HCT116 (cell line): ENCODE measurements at places on chromosomes 7 and 10.

DNA sequence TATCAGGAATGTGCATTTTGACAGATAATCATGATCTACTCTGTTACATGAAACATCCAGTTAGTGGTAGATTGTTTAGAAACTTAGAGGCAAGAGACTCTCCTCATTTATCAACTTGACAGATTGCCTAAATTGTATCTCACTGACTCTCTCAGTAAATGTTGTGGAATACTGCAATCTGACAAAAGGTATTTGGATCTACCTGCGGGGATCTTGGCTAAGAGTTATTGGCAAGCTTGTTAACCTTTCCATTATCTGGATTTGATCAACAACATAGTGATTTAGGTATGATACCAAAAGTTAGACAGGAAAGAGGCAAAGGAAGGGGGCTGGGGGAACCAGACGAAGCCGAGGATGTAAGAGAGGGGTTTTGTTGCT, 2.0 kb downstream of the VSTM2A start:
- no peak for DNase-seq

- no peak for DNase-seq
Observed at GRCh38 chr7:74074770-74075169, 8.8 kb upstream of the LIMK1 start.

GRCh38 chr7:151809864-151810170, 67.1 kb downstream of the PRKAG2 start:
- no peak for DNase-seq

- DNase-seq = no peak
Observed at GRCh38 chr7:126953461-126953860, 299.3 kb downstream of the GRM8 start.

GRCh38 chr10:1598393-1599153, 138.8 kb downstream of the ADARB2 start:
- no peak for DNase-seq

DNA sequence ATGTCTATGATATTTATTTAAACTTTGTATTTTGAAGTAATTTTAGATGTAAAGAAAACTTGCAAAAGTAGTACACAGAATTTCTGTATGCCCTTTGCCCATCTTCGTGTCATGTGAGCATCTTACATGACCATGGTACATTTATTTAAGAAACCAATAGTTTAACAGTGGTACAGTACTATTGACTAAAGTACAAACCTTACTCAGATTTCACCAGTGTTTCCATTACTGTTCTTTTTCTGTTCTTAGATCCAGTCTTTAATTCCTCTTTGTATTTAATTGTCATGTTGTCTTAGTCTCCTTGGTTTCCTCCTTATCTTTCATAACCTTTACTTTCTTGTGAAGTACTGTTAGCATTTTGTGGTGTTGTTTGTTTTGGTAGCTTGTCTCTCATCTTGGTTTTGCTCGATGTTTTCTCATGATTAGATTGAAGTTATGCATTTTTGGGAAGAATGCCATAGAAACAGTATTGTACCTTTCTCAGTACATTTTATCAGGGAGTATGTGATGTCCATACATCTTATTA, 24.1 kb downstream of the TAX1BP1 start:
- no peak for DNase-seq

DNA sequence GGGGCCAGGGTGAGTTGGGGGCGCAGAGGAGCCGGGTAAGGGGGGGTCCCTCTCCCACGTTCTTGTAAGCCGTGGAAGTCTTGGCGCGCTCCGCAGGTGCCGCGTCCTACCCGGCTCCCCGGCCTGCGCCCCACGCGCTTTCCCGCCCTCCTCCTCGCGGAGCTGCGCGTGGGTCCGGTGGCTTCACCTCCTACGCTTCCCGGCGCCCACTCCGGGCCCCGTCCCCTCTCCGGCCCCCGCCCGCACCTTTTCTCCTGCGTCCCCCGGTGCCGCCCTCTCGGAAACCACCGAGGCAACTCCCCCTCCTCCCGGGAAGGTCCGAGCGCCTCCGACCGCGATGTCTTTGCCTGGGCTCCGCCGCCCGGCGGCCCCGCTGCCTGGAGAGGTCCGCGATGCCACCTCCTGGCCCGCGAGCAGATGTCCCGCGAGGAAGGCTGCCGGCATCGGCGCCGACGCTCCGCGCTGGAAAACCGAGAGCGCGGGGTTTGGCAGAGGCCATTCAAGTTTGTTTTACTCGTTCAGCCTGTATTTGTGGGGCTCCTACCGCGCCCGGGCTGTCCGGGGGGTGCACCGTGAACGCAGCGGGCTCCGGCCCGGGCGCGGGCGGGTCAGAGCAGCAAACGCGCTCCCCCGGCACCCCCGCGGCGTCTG, 2.4 kb upstream of the NKX6-2 start:
- no peak for DNase-seq

DNA sequence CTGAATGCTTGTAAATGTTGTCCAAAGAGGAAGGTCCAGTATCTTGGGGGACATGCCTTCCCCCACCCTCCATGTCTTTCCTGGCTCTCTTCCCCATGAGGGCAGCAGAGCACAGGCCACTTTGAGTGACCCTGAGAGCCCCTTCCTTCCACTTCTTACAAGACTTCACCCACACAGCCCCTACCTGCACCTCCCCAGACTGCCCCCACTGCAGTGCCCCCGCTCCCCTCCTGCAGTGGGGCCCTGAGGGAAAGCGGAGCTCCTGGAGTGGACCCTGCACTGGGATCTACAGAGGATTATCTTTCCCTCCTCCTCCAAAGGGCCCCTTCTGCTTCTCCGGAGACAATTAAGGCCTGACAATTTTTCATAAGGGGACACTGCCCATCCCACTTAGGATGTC, 326.8 kb downstream of the TCERG1L start:
- DNase-seq = no peak
